KG1 (cell line): ENCODE measurements at places on chromosomes 3 and 15.

- no peak for DNase-seq
Measured at GRCh38 chr15:64948916-64949315, 37.2 kb downstream of the ANKDD1A start.

- no peak for DNase-seq
Measured at GRCh38 chr3:61414456-61414855, 146.9 kb upstream of the PTPRG start.

- no peak for DNase-seq
Measured at GRCh38 chr3:54372232-54372631, 249.9 kb downstream of the CACNA2D3 start.

GRCh38 chr3:142495103-142495502 lies 47.3 kb upstream of the XRN1 start:
- no peak for DNase-seq

DNA sequence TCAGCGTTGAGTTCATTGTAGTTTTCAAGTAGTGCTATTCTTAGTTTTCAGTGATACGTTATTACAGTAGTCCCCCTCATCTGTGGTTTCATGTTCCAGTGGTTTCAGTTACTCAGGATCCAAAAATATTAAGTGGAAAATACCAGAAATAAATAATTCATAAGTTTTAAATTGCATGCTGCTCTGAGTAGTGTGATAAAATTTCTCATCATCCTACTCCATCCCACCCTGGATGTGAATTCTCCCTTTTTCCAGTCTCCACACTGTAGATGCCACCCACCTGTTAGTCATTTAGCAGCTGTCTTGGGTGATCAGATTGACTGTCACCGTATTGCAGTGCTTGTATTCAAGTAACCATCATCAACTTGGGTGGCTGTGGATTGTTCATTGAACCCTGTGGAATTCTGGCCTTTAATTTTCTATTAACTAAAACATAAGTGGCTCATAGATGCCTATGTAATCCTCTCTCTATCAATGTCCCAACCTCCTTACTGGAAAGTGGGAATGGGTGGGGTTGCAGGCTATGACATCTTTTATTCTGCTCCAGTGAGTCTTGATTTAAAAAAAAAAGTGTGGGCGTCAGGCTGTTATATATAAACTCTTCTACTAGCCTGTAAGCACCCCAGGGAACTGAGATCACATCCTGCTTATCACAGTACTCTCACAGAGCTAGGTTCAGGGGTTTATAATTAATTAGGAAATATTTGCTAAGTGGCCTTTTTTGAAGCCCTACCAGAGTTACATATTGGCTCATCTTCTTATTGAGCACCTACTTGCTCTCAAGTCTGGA lies 97.5 kb downstream of the CFAP20DC start:
- no peak for DNase-seq
